ENCODE measurements at places on chromosomes 7 and 10.

- no peak overlapping the region for H3K27ac ChIP-seq
- H3K36me3 ChIP-seq = peaks cover 58% of the 10 kb centered on the region
- H3K4me3 ChIP-seq = no peak overlapping the region
These were observed 12.0 kb downstream of the MTG1 start for GRCh38 chr10:133405844-133406527.

DNA sequence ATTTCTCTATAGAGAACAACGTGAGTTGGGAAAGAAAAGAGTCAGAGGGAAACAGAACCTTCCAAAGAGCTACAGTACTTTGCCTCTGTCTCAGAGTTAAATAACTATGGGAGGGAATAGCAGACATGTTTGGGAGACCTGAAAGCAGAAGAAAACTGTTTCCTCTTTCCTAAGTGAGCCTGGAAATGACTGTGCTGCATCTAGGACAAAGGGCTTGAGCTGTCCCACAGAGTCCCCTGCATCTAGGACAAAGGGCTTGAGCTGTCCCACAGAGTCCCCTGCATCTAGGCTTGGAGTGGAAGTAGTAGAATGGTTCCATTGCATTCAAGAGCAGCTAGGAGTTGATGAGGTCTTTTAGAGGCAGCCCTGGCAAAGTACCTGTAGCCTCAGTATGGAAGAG lies 149.7 kb downstream of the DKK1 start:
- H3K4me3 ChIP-seq = no peak overlapping the region
- H3K27me3 ChIP-seq = no peaks in the 10 kb centered on the region
- no peaks in the 10 kb centered on the region for H3K4me1 ChIP-seq
- no peak overlapping the region for H3K27ac ChIP-seq

DNA sequence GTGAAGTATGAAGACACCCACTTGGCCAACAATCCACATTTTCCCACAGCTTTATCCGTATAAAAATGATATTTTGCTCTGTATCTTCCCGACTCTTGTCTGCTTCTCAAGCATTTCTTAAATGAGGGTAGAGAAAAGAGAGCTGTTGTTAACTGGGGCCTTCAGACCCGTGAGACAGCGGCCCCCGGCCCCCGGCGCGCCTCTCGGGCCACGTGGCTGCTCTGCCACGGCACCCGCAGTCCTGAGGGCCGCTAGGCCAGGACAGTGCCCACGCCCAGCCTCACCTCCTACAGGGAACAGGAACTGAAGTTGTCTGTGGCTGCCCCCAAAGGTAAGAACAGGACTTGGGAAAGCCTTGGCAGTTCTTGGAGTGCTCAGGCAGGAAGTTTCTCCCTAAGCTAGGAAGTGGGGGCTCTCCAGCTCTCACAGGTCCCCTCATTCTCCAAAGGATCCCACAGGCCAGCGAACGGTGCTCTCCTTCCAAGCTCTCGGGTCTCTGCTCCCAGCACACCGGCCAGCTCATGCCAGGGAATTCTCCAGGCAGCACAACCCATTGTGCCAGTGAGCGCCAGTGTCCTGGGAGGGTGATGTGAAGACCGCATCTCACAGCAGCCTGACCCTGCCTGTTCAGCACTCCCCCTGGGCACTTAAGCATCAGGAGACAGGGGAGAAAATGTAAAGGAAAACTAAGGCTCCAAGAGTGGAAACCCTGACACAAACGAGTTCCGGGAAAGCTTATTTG lies 230.3 kb upstream of the PFKP start:
- DNase-seq = no peak
- no peaks in the 10 kb centered on the region for H3K36me3 ChIP-seq
- no peak overlapping the region for H3K4me3 ChIP-seq
- no peaks in the 10 kb centered on the region for H3K4me1 ChIP-seq
- no peak overlapping the region for H3K27ac ChIP-seq
- H3K27me3 ChIP-seq = peaks cover 3% of the 10 kb centered on the region

GRCh38 chr10:22978918-22979317 lies 51.1 kb downstream of the ARMC3 start:
- no peak overlapping the region for H3K27ac ChIP-seq
- H3K4me1 ChIP-seq = no peaks in the 10 kb centered on the region
- no peaks in the 10 kb centered on the region for H3K27me3 ChIP-seq
- no peak overlapping the region for H3K4me3 ChIP-seq
- H3K36me3 ChIP-seq = no peaks in the 10 kb centered on the region

DNA sequence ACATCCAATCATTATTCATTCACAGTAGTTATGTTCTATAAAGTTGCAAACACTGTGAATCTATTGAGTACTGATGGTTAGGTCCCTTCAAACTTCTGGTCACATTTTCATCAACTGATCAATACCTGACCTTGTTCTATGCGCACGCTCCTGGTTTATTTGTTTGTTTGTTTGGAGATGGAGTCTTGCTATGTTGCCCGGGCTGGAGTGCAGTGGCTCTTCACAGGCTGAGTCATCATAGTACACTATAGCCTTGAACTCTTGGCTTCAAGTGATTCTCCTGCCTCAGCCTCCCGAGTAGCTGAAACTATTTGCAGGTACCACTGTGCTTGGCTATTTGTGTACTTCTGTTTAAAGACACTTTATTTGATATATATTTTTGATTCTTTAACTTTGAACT lies 19.3 kb downstream of the SND1 start:
- H3K27me3 ChIP-seq = no peaks in the 10 kb centered on the region
- peak overlapping the region; percentile 54 for H3K27ac ChIP-seq
- no peak overlapping the region for H3K4me3 ChIP-seq
- no peak for DNase-seq
- peaks cover 51% of the 10 kb centered on the region for H3K4me1 ChIP-seq

DNA sequence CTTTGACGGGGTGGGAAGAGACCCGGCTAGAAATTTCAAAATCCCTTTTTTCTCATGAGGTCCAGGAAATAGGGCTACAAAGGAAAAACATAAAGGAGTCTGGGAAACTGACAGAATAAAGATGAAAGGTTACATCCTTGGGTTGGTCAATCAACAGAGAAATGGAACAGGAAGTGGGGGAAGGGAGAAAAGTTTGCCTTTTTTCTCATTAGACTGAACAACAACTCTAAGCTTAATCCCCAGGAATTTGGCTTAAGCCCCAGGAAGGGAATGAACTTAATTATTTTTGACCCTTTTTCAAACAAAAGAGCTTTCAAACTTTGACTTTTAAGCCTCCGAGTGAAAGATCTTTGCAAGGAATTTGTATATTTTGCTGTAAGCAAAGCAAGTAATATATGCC lies 32.7 kb downstream of the LGI1 start:
- H3K27me3 ChIP-seq = no peaks in the 10 kb centered on the region
- H3K4me1 ChIP-seq = peaks cover 31% of the 10 kb centered on the region
- DNase-seq = no peak
- peak overlapping the region; percentile 91 for H3K27ac ChIP-seq

DNA sequence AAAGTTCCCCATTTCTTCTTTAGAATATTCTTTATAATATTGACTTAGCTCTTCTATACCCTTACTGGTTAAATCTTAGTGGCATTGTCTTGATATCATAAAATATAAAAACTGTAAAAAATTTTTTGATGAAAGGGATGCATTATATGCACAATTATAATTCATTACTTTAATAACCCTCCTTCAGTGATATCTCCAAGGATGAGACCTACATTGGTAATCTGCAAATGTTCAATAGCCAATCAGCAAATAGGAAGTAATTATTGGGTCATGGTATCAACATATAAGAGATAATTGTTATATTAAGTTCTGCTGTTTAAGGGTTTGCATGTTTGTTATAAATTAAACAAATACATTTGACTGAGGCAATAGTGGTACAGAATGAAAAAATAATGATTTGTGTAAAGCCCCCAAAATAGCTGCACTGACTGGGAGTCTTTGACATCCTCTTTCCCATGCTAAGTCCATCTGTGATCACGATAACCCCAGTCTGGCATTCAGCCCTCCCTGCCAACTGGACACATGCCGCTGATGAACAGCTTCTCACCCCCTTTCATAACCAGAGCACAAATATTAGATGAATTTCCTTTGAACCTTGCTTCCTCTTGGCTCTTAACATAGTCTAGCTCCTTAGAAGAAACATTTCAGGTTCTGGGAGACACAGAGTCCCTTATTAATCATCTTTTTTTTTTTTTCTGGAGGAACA lies 169.5 kb downstream of the CPED1 start:
- H3K4me3 ChIP-seq = no peak overlapping the region
- no peak overlapping the region for H3K27ac ChIP-seq
- peaks cover 4% of the 10 kb centered on the region for H3K27me3 ChIP-seq
- DNase-seq = no peak
- no peaks in the 10 kb centered on the region for H3K4me1 ChIP-seq

DNA sequence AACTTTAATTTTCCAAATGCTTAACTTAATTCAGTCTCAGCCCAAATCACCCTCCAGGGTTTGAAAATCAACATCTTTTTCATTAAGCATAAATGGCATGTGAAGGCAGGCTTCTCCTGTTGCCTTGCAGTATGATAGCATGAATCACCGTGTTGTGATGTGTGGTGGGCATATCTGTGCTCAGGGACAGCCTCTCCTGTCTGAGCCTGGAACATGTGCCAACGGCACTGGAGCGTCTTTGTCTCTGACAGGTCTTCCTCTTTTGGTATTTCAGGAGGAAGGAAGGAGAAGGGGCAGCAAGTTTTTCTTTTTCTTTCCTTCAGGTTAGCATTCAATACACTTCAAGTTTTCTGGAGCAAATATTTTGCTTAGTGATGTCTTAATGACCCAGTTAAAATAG lies 57.6 kb downstream of the LRGUK start:
- peaks cover 4% of the 10 kb centered on the region for H3K27me3 ChIP-seq
- peaks cover 34% of the 10 kb centered on the region for H3K4me1 ChIP-seq
- no peak for DNase-seq
- no peak overlapping the region for H3K4me3 ChIP-seq
- no peaks in the 10 kb centered on the region for H3K36me3 ChIP-seq

- peak within 1 kb of the TSS; percentile 84 for H3K4me3 ChIP-seq
- peaks cover 5% of the 10 kb centered on the region for H3K36me3 ChIP-seq
- peaks cover 15% of the 10 kb centered on the region for H3K27me3 ChIP-seq
- peaks cover 10% of the 10 kb centered on the region for H3K4me1 ChIP-seq
- H3K27ac ChIP-seq = no peak within 1 kb of the TSS
- DNase-seq = peak; percentile 41
These were observed at the start of gene PLCE1 for GRCh38 chr10:93993782-93994437. Gene PLCE1, plus strand, starts transcription at chr10:93993931. Its CDS starts 37,116 bp downstream, at chr10:94031047.

DNA sequence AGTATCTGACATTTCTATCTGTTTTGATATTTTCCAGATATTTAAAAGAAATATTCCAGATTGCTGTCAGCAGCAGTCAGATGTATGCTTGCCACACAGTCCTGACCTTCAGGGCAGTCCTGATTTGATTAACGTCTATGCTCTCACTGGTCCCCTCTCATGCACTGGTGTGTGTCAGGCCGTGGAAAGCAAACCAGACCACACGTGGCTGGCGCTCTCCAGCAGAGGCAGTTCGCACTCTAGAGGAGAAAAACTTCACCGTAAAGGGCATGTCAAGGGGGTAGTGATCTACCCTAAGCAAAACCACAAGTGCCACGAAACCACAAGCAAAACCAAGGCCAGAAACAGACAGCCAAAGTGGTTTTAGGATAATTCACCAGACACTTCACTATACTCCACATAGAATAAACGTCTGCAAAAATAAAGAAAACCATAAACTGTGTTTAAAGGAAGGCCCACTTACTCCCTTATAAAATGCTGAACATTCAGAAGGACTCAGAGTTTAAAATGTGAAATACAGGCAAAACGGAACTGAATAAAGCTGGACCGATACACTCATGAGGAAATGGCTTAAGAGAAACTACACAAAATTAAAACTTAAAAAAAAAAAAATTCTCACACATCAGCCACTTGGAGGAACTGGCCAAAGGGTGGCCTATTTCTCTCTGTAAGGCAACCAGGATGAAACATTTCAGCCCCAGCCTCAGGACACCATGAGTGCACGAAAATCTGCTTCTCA lies 26.4 kb downstream of the PARP12 start:
- no peaks in the 10 kb centered on the region for H3K36me3 ChIP-seq
- no peaks in the 10 kb centered on the region for H3K27me3 ChIP-seq
- no peak for DNase-seq
- H3K4me1 ChIP-seq = peaks cover 36% of the 10 kb centered on the region
- no peak overlapping the region for H3K27ac ChIP-seq
- H3K4me3 ChIP-seq = no peak overlapping the region

GRCh38 chr10:60521974-60522405 lies 132.3 kb upstream of the ANK3 start:
- peaks cover 9% of the 10 kb centered on the region for H3K4me1 ChIP-seq
- H3K27ac ChIP-seq = peak overlapping the region; percentile 97
- DNase-seq = peak; percentile 15

Measured in endothelial cell (in vitro differentiated cells).